ENCODE measurements at places on chromosomes 13 and 19.

DNA sequence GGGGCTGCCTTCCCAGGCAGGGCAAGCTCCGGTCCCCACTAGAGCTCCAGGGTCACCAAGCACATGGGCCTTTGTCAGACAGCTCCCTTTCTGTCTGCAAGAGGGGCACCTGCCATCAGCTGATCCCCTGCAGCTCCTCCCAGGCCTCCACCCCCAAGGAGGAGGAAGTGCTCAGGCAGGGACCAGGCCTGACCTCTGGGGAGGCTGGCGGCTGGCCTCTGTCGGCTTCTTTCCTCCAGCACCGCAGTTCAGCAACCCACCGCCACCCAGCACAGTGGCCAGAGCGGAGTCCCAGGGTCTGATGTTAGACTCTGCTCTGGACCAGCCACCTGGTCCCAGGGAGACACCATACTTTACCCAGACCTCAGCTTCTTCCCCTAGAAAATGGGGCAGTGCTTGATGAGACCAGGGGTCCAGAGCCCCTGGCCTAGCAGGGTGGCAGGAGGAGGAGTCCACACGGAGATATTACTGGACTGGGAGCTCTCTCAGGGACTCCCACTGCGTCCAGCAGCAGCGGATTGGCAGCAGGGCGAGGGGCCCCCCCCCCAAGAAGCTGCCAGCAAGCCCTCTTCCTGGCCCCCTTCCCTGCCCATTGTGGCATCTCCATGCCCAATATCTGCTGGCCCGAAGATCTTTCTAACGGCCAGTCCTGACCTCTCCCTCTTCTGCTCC is 24.1 kb downstream of the NKPD1 start:
- DNase-seq: no peak

- DNase-seq: no peak
Measured at GRCh38 chr19:33235996-33236350, 10.3 kb upstream of the SLC7A10 start.

GRCh38 chr13:43354153-43354945 is 331.0 kb downstream of the DNAJC15 start:
- no peak for DNase-seq

DNA sequence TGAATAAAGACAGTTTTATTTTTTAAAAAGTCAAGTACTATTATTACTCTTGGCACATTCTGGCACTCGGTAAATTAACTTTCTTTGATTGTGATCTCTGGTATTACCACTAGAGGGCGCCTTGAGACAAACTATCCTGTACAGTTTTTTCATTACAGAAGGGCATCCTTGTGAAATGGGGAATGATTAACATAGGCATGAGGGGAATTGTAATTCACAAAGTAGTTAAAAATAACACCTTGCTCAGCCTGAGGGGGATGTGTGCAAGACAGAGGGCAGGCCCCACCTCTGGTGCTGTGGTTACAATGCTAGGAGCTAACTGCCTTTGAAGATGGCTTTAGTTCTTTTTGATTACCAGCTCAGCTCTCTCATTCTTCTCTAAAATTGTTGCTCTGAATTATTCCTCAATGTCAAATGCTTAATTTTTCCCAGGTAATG is 24.2 kb upstream of the C1QTNF9B start:
- DNase-seq: peak; percentile 28

GRCh38 chr13:56457535-56458190 is 683.1 kb upstream of the PRR20A start:
- DNase-seq: no peak

DNA sequence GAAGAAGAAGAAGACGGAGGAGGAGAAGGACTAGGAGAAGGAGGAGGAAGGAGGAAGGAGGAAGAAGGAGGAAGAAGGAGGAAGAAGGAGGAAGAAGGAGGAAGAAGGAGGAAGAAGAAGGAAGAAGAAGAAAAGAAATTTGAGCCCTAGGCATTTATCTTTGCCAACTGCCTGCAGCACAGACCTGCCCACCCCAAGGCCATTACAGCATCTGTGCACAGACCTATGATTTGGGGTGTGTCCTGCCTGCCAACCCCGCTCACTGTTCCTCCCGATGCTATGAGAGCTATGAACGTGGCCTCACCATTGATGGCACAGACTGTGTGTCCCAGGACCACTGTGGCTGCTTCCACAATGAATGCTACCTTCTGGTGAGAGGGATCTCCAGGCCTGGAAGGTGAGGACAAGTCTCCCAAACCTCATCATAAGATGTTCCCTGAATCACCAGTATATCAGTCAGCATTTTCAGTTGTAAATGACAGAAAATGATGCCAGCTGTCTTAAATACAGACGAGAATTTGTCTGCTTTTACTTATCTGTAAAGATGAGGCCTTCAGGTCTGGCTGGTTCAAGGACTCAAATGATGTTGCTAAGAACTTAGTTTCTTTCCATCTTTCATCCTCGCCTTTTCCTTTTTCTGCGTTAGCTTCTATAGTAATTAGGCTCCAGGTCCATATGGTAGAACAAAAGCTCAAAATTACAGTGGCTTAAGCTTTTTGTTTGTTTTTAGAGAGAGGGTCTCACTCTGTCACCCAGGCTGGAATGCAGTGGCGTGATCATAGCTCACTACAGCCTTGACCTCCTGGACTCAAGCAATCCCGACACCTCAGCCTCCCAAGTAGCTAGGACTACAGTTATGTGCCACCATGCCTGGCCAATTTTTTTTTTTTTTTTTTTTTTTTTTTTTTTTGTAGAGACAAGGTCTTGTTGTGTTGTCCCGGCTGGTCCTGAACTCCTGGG is 3.9 kb upstream of the SDHAF1 start:
- no peak for DNase-seq

DNA sequence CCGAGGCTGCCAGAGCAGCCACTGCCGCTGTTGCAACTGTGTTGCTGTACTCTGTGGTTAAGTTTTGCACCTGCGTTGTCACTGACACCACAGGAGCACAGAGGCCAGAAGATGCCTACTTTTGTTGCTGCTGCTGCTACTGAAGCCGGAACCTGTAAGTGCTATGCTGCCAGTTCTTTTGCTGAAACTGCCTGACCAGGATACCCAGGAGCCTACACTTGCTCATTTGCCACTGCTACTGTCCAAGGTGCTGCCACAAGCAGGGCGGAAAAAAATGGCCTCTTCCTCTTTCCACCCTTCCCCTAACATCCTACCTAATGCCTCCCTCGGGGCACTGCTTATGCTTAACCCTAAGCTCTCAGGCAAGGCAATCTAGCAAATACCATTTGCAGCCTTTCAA is 29.0 kb upstream of the NBEA start:
- no peak for DNase-seq

DNA sequence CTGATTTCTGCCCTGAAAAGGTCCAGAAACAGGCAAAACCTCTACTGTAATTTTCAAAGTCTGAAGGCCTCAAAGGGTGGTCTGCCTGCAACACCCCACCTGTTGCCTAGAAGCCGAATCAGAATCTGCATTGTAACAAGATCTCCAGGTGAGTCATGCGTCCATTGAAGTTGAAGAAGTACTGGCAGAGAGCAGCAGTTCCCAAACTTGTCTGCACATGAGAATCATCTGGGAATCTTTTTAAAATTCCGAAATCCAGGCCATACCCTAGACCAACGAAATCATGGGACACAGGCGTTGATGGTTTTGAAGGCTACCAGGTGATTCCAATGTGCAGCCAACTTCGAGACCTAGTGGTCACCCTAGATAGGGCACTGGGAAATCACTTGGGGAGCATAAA is 16.0 kb upstream of the CLN5 start:
- DNase-seq: no peak

GRCh38 chr13:99257291-99257690 is 888 bp downstream of the GPR18 start:
- no peak for DNase-seq

DNA sequence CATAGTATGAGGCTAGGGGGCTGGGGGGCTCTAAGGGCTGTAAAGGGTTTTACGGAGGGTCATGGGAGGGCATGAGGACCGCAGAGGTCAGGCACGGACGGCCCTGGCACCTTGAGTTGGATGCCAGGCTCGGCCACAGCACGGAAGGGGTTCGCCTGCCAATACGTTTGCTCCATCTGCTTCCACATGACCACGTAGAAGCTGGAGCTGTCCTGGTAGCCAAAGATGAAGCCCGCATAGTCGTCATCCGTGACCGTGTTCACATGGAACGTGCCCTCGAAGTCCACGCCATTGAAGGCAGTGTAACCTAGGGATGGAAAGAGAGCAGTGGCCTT is 6.4 kb downstream of the COMP start:
- DNase-seq: no peak

DNA sequence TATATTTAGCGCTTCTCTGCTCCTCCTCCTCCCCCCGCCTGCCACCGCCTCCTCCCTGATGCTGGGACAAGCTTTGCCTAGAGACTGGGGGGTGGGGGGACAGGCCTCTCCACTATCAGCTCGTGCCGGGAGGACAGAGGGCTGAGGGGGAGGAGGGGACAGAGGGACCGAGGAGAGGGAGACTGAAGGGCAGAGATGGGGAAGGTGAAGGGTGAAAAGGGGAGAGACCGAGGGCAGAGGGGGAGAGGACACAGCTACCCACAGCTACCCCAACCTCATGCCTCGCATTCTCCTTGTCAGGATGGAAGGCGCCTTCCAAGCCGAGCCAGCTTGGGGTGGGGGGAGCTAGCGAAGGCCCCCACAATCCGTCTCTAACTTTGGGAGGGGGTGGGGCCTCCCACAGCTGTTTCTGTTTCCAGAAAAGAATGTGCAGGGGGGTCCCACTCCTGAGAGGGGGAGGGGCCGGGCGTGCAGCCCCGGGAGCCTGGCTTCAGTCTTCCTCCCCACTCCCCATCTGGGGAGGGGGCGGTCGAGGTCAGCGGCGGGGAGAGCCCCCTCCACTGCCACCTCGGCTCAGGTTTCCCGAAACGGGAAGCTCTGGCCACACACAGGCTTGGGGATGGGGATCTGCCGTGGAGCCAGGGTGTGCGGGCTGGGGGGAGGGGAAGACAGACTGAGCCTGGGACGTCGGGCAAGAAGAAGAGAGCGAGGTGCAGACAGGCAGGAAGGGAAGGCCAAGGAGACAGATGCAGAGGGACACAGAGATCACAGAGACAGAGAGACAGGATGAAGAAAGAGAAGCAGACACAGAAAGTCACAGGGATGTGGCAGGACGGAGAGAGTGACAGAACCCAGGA is 1.6 kb downstream of the DACT3 start:
- no peak for DNase-seq

GRCh38 chr19:8320564-8321066 is 560 bp downstream of the NDUFA7 start:
- no peak for DNase-seq

- no peak for DNase-seq
Measured at GRCh38 chr13:24192057-24192810, 31.7 kb downstream of the SPATA13 start.

- DNase-seq: no peak
Measured at GRCh38 chr19:14843578-14843977, 5.1 kb downstream of the OR7A10 start.

GRCh38 chr13:37068962-37069361 is 9.5 kb upstream of the SUPT20H start:
- no peak for DNase-seq

- DNase-seq: no peak
Measured at GRCh38 chr19:49390929-49391359, 2.9 kb downstream of the KASH5 start.

- no peak for DNase-seq
Measured at GRCh38 chr13:109271555-109272541, 514.5 kb downstream of the IRS2 start.

DNA sequence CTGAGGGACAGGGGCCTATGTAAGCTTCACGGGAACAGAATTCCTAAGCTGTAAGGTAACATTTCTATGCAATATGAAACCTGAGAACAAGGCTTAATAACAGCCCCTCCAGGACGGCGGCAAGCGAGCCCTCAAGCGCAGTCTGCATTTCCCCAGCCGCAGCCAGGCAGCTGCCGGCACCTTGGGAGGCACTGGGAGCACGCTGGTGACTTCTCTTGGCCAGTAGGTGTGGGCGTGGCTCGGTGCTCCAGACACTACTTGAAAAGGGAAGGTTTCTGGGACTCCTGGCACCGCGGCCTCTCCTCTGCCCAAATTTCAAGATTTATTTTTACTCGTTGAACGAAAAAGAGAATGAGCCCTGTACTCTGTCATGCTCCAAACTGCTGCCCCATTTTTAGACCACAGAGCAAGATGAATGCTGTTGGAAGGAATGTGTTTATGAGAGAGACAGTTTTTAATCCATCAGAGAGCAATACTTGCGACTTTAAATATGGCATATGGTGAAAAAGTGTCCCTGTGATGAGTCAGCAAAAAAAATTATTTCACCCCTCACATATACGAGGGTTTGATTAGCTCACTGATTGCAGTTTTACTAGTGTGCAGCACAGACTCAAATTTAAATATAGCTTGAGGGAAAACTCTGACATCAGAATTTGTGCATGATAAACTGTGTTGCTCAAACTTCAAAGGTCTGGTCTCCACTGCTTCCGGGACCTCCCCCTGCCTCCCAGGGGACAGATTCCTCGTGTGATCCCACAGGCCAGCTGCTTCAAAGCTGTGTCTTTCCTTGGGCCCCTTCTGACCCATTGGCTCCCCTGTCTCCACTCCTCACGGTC is 81.2 kb downstream of the COL4A2 start:
- DNase-seq: peak; percentile 39

- no peak for DNase-seq
Measured at GRCh38 chr13:67094078-67094477, 136.1 kb downstream of the PCDH9 start.

GRCh38 chr13:27634231-27634630 is 12.5 kb downstream of the POLR1D start:
- DNase-seq: peak; percentile 80

DNA sequence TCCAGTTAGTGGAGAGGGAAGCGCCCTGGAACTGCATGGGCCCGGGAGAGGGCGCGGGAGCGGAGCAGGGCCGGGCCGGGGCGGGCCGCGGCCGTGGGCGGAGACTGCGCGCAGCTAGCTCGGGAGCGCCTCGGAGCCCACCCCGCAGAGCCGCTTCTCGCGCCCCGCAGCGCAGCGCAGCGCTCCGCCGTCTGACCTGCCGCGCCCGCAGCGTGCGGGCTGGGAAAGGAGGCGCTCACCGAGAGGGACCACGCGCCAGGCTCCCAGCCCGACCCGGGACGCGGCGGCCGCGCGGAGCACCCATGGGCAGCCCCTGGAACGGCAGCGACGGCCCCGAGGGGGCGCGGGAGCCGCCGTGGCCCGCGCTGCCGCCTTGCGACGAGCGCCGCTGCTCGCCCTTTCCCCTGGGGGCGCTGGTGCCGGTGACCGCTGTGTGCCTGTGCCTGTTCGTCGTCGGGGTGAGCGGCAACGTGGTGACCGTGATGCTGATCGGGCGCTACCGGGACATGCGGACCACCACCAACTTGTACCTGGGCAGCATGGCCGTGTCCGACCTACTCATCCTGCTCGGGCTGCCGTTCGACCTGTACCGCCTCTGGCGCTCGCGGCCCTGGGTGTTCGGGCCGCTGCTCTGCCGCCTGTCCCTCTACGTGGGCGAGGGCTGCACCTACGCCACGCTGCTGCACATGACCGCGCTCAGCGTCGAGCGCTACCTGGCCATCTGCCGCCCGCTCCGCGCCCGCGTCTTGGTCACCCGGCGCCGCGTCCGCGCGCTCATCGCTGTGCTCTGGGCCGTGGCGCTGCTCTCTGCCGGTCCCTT is at the start of gene MLNR:
TSS of gene MLNR (plus strand) at position 303 of the 820 bp plus-strand sequence. CDS start at position 303, 0 bp downstream.
- DNase-seq: no peak

- peak; percentile 37 for DNase-seq
Measured at GRCh38 chr19:1445185-1445931, 4.6 kb upstream of the APC2 start.

GRCh38 chr13:93244141-93244917 is 17.7 kb downstream of the GPC6 start:
- no peak for DNase-seq
